Activated CD4-positive, alpha-beta T cell treated with anti-CD3 and anti-CD28 coated beads, Interleukin-2, amount 50 U/mL, for 1 hour (primary cell): ENCODE measurements at places on chromosomes 3 and 15.

DNA sequence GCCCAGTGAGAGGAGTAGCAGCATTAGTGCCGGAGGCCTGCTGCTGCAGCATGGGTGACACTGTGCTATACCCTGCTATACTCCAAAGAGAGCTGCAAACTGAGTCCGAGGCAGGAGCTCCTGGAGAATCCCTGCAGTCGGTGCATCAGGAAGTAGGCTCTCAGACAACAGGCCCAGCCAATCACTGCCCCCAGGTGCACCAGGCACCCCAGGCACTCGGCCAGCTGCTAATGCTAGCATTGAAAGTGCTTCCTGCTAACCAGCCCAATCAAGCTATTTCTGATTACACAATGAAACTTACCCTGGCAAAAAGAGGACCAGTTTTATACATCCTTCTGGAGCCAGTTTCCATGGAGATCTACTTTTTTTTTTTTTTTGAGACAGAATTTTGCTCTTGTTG, 45.6 kb upstream of the IREB2 start:
- DNase-seq = no peak

DNA sequence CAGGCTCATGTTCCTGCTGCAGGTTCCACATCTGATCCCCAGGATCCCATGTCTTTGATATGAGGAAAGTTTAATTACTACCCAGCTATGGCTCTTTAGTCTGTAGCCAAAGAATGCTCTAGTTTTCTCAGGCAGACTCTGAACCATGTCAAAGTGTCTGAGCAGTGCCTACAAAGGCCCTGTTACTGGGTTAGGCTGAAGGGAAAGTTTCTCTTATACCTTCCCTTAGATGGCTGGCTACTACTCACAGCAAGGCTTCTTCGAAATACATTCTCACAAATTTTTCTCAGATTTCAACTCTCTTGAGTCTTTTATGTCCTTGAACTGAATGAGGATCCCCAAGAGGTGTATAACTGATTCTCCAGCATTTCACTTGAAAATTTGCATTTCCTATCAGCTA, 102.4 kb downstream of the NR1D2 start:
- no peak for DNase-seq

- no peak for DNase-seq
Observed at GRCh38 chr3:110123946-110124345, 786.6 kb upstream of the DPPA4 start.

GRCh38 chr3:53238886-53239285, 16.9 kb downstream of the TKT start:
- DNase-seq = no peak

DNA sequence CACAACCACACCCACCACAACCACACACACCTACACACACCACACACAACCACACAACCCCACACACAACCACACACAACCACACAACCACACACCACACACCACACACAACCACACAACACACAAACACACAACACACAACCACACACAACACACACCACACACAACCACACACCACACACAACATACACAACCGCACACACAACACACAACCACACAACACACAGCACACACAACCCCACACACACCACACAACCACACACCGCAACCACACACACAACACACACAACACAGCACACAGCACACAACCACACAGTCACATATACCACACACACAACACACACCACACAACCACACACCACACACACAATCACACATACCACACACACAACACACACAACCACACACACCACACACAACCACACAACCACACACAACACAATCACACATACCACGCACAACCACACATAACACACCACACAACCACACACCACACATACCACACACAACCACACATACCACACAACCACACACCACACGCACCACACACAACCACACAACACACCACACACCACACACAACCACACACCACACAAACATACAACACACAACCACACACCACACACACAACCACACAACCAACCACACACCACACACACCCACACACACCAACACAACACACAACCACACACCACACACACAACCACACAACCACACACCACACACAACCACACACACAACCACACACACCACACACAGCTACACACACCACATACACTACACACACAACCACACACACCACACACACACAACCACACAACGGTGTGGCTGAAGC, 23.7 kb downstream of the CPN2 start:
- DNase-seq = no peak

GRCh38 chr3:98769448-98769847, 6.3 kb downstream of the ST3GAL6 start:
- DNase-seq = no peak

GRCh38 chr3:30915782-30916181, 21.3 kb upstream of the GADL1 start:
- no peak for DNase-seq

DNA sequence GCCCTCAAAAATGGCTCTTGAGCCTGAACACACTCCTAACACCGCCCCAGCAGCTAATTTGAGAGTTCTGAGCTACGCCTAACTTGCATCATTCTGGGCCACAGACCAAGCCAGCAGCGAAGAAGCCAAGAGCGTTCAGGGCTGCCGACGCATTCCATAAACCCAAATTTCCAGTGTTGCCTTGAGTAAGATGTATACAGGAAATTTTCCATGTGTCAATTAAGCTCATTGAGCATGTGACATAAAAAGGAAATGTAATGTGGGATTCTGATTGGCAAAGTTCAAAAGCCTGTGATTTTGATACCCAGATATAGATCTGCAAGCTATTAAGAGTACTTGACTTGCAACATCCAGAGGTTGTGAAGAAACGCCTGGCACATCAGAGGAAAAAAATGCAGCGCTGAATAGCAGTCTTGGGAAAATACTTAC, 148.6 kb upstream of the NR2F2 start:
- no peak for DNase-seq

GRCh38 chr15:59169251-59169708, 37.4 kb upstream of the LDHAL6B start:
- DNase-seq = no peak

- DNase-seq = no peak
Observed at GRCh38 chr3:67704322-67704721, 49.9 kb upstream of the SUCLG2 start.

DNA sequence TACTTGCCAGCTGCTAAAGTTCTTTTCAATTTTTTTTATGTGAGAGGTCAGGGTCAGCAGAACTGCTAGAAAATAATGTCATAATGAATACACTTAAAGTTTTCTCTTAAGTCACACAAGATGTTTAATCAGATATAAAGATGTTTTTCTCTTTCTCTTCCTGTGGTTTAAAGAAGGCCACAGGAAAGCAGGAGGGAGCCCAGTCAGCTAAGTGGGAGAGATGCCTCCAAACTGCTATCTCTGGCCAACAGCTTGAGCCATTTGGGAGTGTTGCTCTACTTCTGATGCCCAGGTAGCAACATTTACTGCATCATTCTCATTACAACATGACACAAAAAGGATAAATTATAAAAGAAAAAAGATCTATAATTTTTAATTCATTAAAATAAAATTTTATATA, 45.7 kb upstream of the NLGN1 start:
- no peak for DNase-seq

GRCh38 chr15:42371096-42371495, 11.8 kb downstream of the CAPN3 start:
- no peak for DNase-seq

DNA sequence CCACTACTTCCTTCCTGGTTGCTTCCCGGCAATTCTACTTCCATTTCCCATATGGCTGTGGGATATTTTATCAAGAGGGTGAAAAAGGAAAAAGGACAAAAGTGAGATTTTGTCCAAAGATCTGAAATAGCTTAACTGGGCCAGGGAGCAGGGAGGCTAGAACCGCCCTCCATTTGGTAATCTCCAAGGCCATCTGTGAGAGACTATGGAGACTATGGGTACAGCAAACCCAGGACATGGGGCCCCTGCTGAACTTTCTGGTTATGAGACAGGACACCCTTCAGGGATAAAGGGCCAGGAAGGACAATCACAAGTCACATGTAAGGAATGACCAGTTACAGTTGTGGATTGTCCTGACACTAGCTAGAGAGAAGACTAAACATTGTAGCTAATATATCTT, 24.3 kb downstream of the ZSCAN2 start:
- DNase-seq = no peak

- no peak for DNase-seq
Observed at GRCh38 chr3:81761904-81762580, 597 bp upstream of the GBE1 start.

DNA sequence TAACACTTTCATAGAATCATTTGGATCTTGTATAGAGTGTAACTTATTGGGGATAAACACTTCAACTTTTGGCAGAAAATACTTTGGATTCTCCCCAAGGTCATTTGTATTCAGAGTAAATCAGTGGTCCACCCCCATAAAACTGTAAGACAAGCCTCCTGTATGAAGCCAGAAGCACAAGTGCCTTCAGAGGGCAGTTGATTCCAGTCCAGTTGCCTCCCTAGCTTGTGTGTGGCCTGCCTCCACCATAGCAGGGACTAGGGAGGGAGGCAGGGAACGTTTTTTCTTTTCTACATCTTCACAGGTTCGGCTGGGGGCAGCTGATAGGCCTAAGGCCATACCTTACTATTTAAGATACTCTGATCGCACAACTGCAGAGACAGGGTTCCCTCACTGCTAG, 11.6 kb downstream of the GORASP1 start:
- DNase-seq = no peak

GRCh38 chr3:24598695-24599470, 104.2 kb upstream of the THRB start:
- DNase-seq = no peak

DNA sequence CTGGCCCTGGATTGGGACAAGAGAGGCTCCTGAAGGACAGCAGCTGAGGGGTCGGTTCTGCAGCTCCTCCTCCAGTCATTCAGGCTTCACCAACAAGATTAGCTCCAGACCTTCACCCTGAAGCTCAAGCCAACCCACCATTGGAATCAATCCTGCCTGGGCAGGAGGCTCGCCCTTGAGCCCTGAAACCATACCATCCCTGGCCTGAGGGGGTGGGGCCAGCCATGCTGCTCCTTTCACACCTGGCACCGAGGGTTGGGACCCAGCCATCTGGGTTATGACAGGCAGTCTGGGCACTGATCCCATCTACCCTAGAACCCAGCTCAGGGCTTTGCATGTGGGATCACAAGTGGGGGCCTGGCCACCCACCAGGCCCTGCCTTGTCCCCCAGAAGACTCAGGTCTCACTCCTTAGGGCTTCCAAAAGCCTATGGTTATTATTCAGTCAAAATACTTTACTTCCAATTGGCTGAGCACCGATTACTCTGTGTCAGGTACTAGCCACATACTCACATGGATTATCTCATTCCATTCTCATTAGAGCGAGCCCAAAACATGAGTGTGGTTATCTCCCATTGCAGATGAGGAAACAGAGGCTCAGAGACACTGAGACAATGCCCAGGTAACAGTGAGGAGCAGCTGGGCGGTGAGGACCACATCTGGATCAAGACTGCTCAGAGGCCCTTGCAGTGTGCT, 3.1 kb downstream of the ABHD14B start:
- DNase-seq = no peak

DNA sequence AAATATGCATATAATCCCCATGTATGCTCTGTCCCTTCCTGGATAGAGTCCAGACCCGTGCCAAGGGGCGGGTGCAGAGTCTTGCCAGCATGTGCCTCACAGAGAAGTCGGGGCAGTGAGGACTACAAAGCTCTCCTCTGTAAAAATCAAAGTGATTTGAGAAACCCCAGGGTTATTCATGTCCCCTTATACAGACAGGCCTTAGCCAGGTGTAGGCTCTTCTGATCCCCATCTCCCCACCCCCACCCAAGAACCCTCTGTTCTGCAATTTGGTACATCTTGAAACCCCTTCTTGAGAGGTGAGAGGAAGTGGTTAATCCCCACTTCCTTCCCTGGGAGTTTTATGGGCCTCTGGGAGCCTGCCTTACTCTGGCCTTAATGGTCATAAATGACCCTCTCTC, 24.7 kb downstream of the TRIM71 start:
- no peak for DNase-seq

DNA sequence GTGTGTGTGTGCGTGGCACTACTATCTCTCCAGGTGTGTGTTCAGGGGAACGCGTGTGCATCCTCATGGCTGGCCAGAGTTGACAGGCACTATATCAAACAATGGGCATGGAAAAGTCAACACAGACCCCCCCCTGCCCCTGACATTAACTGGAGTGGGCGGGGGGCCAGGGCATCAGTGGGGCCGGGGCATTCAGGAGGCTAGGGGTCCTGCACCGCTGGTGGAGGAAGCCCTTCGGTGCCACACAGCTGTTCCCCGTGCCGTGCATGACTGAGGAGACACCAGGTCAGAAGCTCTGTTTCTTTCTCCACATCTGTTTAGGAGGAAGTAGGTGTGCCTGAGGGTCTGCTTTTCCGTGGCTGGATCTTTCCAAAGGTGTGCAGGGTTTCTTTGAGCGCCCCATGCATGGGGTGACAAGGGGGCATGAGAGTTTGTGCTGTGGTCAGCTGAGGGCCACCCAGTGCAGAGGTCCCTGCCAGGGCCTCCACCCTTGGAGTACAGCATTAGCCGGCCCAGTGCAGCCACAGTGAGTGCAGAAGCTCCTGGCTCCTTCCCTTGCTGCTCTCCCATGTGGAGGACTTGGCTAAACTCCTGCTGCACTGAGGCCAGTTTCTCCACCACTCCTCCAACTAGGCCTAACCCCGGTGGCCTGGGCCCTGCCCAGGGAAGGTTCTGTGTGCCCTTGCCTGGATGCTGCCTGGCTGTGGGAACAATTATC, 7.5 kb downstream of the C3orf22 start:
- no peak for DNase-seq

DNA sequence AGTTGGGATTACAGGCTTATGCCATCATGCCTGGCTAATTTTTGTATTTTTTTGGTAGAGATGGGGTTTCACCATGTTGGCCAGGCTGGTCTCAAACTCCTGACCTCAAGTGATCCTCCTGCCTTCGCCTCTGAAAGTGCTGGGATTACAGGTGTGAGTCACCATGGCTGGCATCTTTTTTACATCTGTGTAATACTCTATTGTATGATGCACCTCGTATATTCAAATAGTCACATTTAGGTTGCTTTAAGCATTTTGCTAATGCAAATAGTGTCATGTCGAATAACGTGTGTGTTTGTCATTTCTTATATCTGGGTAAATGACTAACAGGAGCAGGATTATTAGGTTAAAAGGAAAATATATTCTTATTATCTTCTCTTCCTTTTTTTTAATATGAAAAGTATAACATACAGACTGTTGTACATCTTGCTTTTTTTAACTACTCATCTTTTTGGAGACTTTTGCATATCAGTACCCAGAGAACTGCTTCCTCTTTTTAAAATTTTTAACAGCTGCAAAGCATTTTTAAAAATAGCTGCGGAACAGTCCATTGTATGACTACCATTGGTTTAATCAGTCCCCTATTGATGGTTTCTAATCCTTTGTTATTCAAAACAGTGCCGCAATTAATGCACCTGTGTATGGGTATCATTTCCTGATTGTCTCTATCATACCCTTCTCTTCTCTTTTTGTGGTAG, 13.4 kb downstream of the SCAMP5 start:
- DNase-seq = no peak

- DNase-seq = peak; percentile 51
Observed at GRCh38 chr3:98521897-98522543, 682 bp downstream of the CLDND1 start.

- DNase-seq = no peak
Observed at GRCh38 chr3:180959691-180960090, 29.8 kb downstream of the DNAJC19 start.

GRCh38 chr3:120469882-120470301, 19.1 kb upstream of the FSTL1 start:
- no peak for DNase-seq
